ENCODE measurements at places on chromosomes 3 and 15.

GRCh38 chr15:25329696-25330095 lies 109.1 kb downstream of the UBE3A start:
- no peak for DNase-seq

GRCh38 chr3:63199606-63200005 lies 78.5 kb upstream of the SYNPR start:
- no peak for DNase-seq

DNA sequence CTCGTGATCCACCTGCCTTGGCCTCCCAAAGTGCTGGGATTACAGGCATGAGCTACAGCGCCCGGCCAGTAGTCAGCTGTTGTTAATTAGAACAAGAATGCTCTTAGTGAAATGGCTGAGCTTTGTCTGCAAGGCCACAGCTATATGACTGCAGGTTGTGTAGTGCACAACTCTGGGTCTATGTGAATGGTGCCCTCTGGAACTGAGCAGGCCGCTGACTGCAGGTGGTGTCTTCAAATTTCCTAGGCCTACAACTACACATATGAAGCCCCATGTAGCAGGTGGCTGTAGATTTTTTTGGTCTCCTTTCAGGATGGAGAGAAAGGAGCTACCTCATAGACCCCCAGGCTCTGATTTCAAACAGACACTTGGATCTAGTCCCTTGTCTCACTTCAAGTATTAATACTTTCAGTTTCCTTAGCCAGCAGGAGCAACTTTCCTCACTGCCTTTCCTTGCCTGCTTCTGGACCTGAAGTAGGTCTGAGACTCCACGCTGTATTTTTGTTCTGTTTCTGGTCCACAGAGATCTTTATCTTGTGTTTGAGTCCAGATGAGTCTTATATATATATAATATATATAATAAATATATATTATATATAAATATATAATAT lies 86.9 kb downstream of the C3orf80 start:
- no peak for DNase-seq

GRCh38 chr3:171784387-171784786 lies 25.9 kb downstream of the PLD1 start:
- DNase-seq = no peak

- DNase-seq = no peak
These were observed 14.2 kb upstream of the PLXNA1 start for GRCh38 chr3:126968391-126969390.

DNA sequence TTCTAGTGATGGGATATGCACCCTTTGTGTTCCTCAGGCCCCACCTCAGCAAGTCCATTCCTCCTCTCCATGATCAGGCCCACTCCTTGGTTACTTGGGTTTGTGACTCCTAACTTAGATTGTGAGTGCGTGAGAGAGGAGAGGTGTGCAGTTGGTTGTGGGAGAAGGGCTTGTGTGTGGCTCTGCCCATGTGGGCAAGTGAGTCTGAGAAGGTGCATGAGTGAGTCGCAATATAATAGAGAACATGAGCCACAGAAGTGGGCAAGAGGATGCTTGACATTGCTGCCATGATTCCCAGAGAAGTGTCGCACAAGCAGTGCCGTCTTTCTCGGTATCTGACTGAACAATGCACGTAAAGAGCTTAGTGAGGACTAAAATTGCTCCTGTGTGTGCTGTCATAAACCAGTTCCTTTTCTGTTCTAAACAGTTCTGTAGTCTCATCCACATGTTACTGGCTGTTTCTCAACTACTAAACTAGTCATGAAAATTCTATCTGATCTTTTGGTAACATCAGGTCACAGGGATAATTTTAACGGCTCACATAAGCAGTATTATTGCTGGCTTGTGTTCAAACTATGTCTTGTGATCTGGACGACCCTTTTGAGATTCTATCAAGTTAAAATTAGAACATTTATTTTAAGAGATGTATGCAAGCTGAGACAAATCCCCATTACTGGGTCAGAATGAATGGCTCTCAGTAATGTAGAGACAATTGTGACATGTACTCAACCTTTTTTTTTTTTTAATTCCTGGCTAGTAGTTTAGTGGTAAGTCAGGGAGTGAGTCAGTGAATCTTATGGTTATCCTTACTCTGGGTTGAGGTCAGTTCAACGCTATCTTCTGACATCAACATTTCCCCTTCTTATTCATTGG lies 25.6 kb downstream of the GYG1 start:
- peak; percentile 53 for DNase-seq

GRCh38 chr15:89936051-89936785 lies 23.5 kb upstream of the ARPIN start:
- no peak for DNase-seq

DNA sequence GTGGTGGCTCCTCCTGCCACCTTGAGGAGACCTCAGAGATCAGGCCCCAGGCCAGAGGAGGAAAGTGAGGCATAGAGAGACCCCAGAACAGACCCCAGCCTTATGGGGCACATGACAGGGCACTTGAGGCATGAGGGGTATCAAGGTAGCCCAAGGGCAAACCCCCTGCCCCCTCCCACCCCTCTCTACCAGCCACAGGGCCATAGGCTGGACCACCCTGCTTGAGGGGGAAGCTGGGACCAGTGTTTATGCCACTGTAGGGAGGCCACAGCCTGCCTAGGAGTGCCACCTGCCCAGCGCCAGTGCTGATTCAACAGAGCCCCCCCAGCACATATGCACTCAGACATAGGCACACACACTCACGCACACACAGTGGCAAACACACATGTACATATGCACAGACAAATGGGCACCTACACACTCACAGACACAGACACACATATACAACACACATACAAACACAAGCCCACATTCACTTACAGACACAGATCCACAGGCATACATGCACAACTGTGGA lies 10.3 kb downstream of the MYL3 start:
- DNase-seq = no peak

DNA sequence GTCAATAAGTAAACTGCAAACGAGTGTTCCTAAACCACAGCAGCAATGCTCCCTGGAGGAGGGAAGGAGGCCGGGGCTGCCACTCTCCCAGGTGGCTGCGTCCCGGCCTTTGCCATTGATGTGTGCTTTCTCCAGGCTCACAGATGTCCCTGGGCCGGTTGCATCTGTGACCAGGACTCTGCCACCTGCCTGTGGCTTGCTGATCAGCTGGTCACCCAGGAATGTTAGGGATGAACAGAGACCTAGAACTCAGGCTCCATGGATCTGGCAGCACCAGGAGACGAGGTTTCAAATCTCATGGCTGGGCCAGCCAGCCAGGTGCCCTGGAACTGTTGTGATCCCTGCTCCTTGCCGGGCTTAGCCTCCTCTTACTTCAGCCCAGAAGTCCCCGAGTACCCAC lies 65.7 kb downstream of the KLF15 start:
- DNase-seq = no peak

DNA sequence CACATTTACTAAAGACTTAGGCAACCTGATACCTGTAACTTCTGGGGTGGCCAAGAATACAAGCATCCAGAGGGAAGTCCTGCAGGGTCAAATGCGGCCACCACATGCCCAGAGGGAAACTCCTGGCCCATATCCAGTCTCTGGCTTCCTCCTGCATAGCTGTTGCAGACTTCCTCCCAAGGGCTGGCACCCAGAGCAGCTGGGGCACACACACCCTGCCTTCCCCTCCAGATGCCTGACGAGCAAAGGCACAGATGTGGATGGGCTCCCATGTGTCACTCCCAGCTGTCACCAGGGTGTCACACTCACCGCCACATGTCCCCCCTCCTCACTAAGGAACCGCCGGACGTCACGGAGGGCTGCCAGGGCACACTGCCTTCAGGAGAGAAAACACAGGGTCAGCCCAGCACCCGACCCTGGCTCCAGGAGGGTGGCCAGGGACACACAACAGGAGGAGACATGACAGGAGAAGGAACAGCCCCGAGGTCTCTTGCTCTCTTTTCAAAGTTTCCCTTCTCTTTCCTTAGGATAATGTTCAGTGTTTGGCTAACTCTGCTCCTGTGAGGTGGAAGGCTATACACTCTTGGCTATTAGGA lies 13.2 kb downstream of the PFKFB4 start:
- DNase-seq = no peak

DNA sequence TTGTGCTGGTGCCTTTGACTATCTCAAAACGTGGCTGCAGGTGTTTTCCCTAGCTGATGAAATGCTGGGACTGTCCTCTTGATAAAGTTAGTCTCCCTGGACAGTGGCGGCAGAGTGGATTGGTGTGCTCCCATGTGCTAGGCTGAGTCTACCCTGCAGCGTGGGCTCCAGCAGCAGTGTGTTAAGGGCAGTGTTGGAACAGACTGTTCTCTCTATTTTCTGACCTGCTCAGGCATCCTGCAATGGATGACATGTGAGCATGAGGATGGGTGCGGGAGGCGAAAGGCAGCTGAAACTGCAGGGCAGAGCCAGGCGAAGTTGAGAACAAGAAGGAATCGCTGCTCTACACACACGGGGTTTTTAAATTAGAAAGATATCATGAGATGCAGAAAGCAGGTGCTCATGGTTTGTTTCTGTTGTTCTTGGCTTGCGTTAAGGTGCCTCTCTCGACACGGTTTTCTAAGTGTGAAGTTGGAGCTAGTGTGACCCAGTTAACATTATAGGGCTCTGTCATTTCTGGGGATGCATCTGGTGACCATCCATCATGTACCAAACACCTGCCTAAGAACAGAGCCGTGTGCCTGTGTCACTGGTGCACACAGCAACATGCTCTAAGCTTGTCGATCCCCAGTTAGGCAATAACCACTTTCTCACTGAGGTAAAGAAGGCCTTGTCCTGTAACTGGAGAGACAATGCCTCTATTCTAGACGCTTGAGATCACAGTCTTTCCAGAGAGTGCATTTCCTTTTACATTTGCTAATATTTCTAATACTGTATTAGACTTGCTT lies 44.3 kb downstream of the SLCO3A1 start:
- DNase-seq = no peak

DNA sequence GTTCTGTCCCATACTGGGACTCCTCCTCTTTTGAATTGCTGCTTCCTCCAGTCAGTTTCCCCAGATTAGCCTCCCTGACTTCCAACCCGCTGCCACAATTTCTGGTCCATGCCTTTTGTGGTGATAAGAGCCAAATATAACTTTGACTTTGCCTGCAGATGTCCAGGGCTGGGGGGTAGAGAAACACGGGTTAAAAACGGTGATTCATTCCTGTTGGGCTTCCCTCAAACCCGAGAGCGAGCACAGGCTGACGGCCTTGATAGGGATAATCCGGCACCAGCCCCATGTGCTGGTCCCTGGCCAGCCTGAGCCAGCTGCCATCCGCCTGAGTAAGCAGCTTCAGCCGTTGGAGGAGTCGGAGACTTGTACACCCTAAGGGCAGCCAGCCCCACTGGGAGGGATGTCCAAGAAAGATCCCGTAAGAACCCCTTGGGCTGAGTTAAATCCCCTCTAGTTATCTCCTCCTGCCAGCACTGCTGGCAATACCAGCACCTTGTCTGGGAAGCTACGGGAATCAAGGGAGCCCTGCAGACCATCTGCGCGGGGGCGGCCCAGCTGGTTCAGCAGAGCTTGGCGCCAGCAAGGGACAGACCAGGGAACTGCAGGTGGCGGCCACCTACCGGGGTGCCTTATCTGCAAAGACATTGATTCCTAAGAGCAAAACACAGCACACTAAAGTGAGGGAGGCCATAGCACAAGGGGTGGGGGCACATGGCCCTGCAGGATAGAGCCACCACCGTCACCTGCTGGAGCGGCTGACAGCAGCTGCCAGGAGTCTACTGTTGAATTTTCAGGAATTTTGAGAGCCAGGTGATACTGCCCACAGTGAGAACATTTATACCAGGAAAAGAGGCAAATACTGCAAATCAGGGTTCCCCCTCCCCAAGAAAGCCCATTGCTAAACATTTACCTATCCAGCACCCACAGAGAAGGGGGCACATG lies 18.1 kb downstream of the CSPG4 start:
- no peak for DNase-seq

GRCh38 chr15:34360298-34360697 lies 6.7 kb downstream of the LPCAT4 start:
- no peak for DNase-seq

DNA sequence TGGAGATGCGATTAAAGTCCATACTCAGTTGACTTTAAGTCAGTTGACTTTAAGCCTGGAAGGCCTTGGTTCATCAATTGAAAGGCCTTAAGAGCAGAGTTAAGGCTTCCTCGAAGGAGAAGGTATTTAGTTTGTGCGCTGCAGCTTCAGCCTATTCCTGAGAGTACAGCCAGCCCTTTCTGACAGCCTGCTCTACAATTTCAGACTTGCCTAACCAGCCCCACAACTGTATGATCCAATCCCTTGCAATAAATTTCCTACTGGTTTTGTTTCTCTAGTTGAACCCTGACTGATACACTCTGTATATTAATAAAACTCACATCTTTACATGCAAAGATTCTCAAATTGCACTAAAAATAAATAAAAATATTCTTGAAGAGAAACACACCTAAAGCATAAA lies 66.1 kb upstream of the RORA start:
- DNase-seq = no peak

- DNase-seq = no peak
These were observed 721 bp downstream of the ADAMTS7 start for GRCh38 chr15:78810362-78811123.

GRCh38 chr3:136141891-136142290 lies 54.2 kb downstream of the MSL2 start:
- DNase-seq = no peak

- DNase-seq = peak; percentile 20
These were observed 41.9 kb upstream of the CD200R1L start for GRCh38 chr3:112888381-112889085.

GRCh38 chr3:173501931-173502489 lies 104.5 kb downstream of the NLGN1 start:
- DNase-seq = no peak

- DNase-seq = no peak
These were observed 229.9 kb downstream of the IL5RA start for GRCh38 chr3:2880218-2880756.

DNA sequence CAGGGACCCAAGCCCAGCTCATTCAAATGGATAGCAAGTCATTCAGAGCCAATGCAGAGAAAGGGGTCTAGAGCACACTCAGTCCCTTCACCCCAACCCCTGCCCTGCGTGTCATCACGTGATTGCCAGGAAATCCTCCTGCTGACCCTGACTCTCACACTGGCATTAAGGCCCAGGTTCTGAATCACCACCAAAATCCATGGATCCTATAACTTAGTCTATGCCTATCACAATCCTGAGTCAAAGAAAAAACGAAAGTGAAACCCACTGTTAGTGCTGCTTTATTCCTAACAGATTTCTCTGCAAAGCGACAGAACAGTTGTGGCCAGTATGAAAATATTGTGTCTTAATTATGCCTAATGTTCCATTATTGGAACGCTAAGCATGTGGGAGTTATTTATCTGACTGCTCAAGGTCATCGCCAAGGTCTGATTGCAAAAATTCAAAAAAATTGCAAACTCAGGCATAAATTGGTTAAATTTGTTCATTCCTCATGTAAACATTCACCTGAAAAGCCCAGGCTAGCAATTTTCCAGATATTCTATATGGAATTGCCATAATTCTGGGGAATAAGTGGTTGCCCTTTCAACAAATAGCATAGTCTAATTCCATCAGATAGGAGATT lies 108.7 kb upstream of the EIF1B start:
- DNase-seq = no peak
